ENCODE measurements at places on chromosomes 12 and 14. TPM values are rescaled to one million over a fixed set of nuclear protein-coding genes. Genes with fewer than 3 reads are reported as not detected.

- H3K4me1 ChIP-seq = no peaks in the 10 kb centered on the region
- no peak for DNase-seq
- no peak overlapping the region for H3K27ac ChIP-seq
- H3K27me3 ChIP-seq = no peaks in the 10 kb centered on the region
Observed at GRCh38 chr14:24606297-24606696, 3.2 kb downstream of the GZMH start.

DNA sequence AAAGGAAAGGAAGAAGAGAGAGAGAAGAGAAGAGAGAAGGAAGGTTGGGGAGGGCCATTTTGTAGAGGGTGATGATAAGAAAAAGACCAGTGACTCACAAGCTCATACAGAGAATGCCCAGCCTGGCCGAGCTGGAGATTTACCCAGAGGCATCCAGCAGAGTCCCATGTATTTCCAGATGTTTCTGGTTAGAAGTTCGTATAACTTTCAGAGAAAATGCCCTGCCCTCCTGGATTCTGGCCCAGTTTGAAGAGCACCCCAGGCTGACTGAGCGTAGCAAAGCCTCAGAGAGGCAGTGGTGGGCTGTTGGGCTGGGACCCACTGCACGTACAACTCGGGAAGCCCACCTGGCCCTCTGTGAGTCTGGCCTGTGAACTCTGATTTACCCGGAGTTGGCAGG, 221.8 kb downstream of the SLC41A2 start:
- no peaks in the 10 kb centered on the region for H3K4me1 ChIP-seq
- no peaks in the 10 kb centered on the region for H3K36me3 ChIP-seq
- DNase-seq = no peak

- H3K4me3 ChIP-seq = no peak overlapping the region
- H3K36me3 ChIP-seq = no peaks in the 10 kb centered on the region
- H3K4me1 ChIP-seq = no peaks in the 10 kb centered on the region
Observed at GRCh38 chr12:127054531-127054930, 1212.4 kb upstream of the TMEM132C start.

GRCh38 chr14:58298477-58299400, at the start of gene ARID4A:
ARID4A (plus strand) TSS chr14:58298555; CDS start chr14:58299855, 1,300 bp downstream.
- peak within 1 kb of the TSS; percentile 85 for H3K4me3 ChIP-seq
- H3K27ac ChIP-seq = peak within 1 kb of the TSS; percentile 95
- DNase-seq = peak; percentile 98
- H3K27me3 ChIP-seq = no peaks in the 10 kb centered on the region
- H3K4me1 ChIP-seq = peaks cover 36% of the 10 kb centered on the region
- no peaks in the 10 kb centered on the region for H3K36me3 ChIP-seq

- DNase-seq = no peak
- no peaks in the 10 kb centered on the region for H3K27me3 ChIP-seq
- no peak overlapping the region for H3K4me3 ChIP-seq
Observed at GRCh38 chr14:100078216-100078803, 13.1 kb downstream of the EVL start.

GRCh38 chr12:11678781-11679180, 29.3 kb downstream of the ETV6 start:
- no peak overlapping the region for H3K27ac ChIP-seq
- H3K27me3 ChIP-seq = no peaks in the 10 kb centered on the region
- DNase-seq = no peak
- H3K4me1 ChIP-seq = no peaks in the 10 kb centered on the region
- no peak overlapping the region for H3K4me3 ChIP-seq

GRCh38 chr12:2138871-2139308, 86.1 kb downstream of the CACNA1C start:
- peak overlapping the region; percentile 74 for H3K27ac ChIP-seq
- peak; percentile 40 for DNase-seq
- H3K4me3 ChIP-seq = no peak overlapping the region
- H3K27me3 ChIP-seq = no peaks in the 10 kb centered on the region

- no peak overlapping the region for H3K4me3 ChIP-seq
- no peaks in the 10 kb centered on the region for H3K36me3 ChIP-seq
- no peaks in the 10 kb centered on the region for H3K27me3 ChIP-seq
- no peaks in the 10 kb centered on the region for H3K4me1 ChIP-seq
- H3K27ac ChIP-seq = no peak overlapping the region
Observed at GRCh38 chr12:68967046-68967445, 34.1 kb upstream of the CPM start.

GRCh38 chr14:79528828-79529416, 682.4 kb downstream of the DIO2 start:
- H3K4me3 ChIP-seq = no peak overlapping the region
- no peak overlapping the region for H3K27ac ChIP-seq
- DNase-seq = no peak

GRCh38 chr12:51381226-51382079, 9.8 kb downstream of the GALNT6 start:
- no peaks in the 10 kb centered on the region for H3K27me3 ChIP-seq
- peaks cover 11% of the 10 kb centered on the region for H3K4me1 ChIP-seq
- no peaks in the 10 kb centered on the region for H3K36me3 ChIP-seq
- H3K4me3 ChIP-seq = no peak overlapping the region
- no peak for DNase-seq
- H3K27ac ChIP-seq = no peak overlapping the region

- H3K4me1 ChIP-seq = no peaks in the 10 kb centered on the region
- H3K4me3 ChIP-seq = no peak overlapping the region
- no peaks in the 10 kb centered on the region for H3K36me3 ChIP-seq
- H3K27ac ChIP-seq = no peak overlapping the region
- no peaks in the 10 kb centered on the region for H3K27me3 ChIP-seq
- no peak for DNase-seq
Observed at GRCh38 chr12:111505601-111506036, 93.5 kb downstream of the ATXN2 start.

DNA sequence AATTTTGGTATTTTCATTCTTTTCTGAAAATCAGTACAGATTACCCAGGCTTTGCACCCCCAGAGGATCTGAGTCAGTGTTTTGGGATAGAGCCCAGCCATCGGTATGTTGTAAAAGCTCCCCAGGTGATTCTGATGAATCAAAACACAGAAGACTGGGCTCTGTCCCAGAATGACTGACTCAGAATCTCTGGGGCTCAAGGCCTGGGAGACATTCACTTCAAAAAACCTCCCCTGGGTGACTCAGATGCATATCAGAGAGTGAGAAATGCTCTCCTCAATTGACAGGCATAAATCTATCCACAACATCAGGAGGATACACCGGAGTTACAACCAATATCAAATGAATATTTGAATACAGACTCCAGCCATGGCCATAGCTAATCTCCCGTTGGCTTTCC, 32.6 kb downstream of the SLC35F4 start:
- no peaks in the 10 kb centered on the region for H3K27me3 ChIP-seq
- no peak for DNase-seq
- H3K36me3 ChIP-seq = no peaks in the 10 kb centered on the region
- no peak overlapping the region for H3K4me3 ChIP-seq
- no peaks in the 10 kb centered on the region for H3K4me1 ChIP-seq

GRCh38 chr12:31585895-31586294, 5.0 kb downstream of the DENND5B start:
- no peak for DNase-seq
- H3K27ac ChIP-seq = no peak overlapping the region
- no peaks in the 10 kb centered on the region for H3K36me3 ChIP-seq
- H3K4me1 ChIP-seq = peaks cover 17% of the 10 kb centered on the region
- no peak overlapping the region for H3K4me3 ChIP-seq

- H3K4me1 ChIP-seq = no peaks in the 10 kb centered on the region
- H3K27me3 ChIP-seq = no peaks in the 10 kb centered on the region
- no peak overlapping the region for H3K4me3 ChIP-seq
- H3K36me3 ChIP-seq = peaks cover 8% of the 10 kb centered on the region
- no peak overlapping the region for H3K27ac ChIP-seq
Observed at GRCh38 chr14:30680036-30680435, 57.9 kb downstream of the SCFD1 start.

GRCh38 chr12:106750524-106750923, 24.0 kb upstream of the RIC8B start:
- H3K27ac ChIP-seq = no peak overlapping the region
- no peaks in the 10 kb centered on the region for H3K36me3 ChIP-seq
- DNase-seq = no peak
- no peak overlapping the region for H3K4me3 ChIP-seq
- no peaks in the 10 kb centered on the region for H3K4me1 ChIP-seq

DNA sequence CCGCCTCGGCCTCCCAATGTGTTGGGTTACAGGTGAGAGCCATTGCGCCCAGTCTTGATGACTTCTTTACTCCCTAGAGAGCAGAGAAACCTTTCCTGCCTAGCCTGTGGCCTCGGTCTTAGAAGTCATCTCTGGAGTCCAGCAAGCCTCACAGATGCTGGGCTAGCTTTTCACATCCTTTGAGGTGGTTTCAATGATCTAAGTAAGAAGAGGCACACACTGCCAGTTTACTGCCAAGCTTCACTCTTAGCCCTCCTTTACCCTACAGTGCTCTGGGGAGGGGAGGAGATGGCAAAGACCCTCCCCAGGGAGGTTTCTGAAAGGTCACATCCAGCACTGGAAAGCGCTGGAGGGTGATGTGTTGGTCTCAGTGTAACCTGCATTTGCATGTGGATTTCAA, 304.8 kb downstream of the PCNX1 start:
- H3K27me3 ChIP-seq = no peaks in the 10 kb centered on the region
- no peak for DNase-seq

DNA sequence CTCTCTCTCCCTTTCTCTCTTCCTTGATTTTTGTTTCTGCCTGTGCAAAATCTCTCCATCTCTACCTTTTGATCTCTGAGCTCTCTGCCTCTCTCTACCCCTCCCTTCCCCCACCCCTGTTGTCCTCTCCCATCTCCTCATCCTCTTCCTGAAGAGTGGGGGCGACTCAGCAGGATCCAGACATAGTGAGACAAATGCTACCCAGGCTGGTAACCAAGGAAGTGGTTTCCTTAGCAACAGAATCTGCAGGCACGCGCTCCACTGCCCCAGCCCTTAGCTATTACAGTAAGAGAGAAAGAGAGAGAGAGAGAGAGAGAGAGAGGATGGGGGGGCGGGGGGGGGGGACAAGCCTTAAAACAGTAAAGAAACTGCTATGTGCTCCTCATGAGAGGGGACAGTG, 85.6 kb downstream of the CMKLR1 start:
- no peaks in the 10 kb centered on the region for H3K4me1 ChIP-seq
- H3K27me3 ChIP-seq = no peaks in the 10 kb centered on the region
- no peaks in the 10 kb centered on the region for H3K36me3 ChIP-seq

GRCh38 chr12:18139989-18140596, 50.1 kb upstream of the RERGL start:
- no peak overlapping the region for H3K27ac ChIP-seq
- H3K27me3 ChIP-seq = no peaks in the 10 kb centered on the region
- H3K4me3 ChIP-seq = no peak overlapping the region

DNA sequence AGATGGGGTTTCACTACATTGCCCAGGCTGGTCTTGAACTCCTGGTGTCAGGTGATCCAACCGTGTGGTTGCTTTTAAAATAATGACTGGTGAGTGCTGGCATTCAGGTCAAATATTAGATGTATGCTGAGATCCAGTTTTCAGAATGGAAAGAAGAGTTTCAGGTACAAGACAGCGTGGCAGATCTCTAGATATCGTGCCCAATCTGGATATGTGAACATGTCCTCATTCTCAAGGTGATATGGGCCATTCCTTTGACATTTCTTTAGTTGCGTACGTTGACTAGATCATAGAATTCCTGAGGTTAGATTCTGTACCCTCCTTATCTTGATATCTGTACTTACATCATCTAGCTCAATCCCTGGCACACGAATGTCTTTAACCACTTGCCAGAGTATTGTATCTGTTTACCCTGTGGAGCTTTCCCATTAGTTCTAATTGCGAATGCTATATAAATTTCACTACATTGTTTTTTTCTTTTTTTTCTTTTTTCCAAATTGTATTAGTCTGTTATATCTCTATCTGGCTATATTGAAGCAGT, 80.2 kb downstream of the ANO6 start:
- no peak for DNase-seq
- H3K4me3 ChIP-seq = no peak overlapping the region
- H3K4me1 ChIP-seq = peaks cover 65% of the 10 kb centered on the region
- H3K27ac ChIP-seq = peak overlapping the region; percentile 78
- H3K36me3 ChIP-seq = no peaks in the 10 kb centered on the region

DNA sequence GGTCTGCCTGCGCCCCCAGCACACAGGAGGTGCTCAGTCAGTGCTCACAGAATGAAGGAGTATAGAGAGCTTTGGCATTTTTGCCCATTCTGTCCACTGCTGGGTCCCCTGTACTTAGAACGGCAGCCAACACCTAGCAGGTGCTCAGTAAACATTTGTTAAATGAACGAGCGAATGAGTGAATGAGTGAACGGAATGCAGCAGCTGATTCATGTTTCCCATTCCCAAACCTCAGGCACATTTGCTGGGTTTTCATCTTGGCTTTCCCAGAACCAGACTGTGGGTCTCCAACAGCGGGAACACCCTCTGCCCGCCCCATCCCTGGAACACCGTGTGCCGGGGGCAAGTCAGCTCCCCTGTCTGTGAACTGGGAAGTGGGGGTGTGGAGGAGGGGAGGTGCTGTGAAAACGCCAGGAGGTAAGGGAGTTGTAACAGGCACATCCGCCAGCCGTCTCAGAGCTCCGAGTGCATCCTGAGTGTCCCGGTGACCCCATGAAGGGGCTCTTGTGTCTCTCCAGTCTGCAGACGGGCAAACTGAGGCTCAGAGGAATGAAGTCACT, 47.3 kb downstream of the SCARB1 start:
- H3K27ac ChIP-seq = no peak overlapping the region
- no peaks in the 10 kb centered on the region for H3K27me3 ChIP-seq
- no peak overlapping the region for H3K4me3 ChIP-seq
- peaks cover 6% of the 10 kb centered on the region for H3K36me3 ChIP-seq
- H3K4me1 ChIP-seq = no peaks in the 10 kb centered on the region
- DNase-seq = no peak

GRCh38 chr12:112685321-112685720, 106.2 kb upstream of the RPH3A start:
- H3K27ac ChIP-seq = no peak overlapping the region
- no peaks in the 10 kb centered on the region for H3K4me1 ChIP-seq
- H3K36me3 ChIP-seq = no peaks in the 10 kb centered on the region
- no peak overlapping the region for H3K4me3 ChIP-seq

DNA sequence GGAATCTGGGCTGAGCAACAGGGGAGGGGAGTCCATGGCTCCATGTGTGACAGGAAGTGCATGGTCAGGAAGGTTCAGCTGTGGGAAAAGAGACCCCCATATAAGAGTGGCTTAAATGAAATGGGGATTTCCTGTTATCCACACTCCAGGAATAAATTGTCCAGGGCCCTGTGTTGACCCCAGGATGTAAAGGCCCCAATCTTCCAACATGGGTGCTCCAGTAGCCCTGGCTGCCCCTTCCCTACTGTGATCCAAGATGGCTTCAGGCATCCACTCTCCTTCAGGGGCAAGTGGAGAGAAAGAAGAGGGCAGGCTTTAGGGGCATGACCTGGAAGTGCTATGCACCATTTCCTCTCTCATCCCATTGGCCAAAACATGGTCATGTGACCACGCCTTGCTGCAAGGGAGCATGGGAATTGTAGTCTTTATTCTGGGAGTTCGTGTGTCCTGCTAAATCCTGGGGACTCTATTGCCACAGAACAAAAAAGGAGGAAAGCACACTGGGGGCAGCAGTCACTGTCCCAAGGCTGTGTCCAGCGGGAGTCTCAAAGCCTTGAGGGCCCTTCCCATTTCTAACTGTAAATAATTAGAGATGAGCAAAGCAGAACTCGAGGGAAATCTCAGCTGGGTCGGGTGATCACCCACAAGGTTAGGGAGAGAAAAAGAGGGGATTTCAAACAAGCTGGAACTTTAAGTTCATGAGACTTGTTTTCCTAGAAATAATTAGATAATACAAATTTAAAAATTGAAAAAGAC, 289.2 kb downstream of the ADGRD1 start:
- no peak overlapping the region for H3K27ac ChIP-seq
- no peak overlapping the region for H3K4me3 ChIP-seq

KCNH3 gene
- total RNA-seq = not detected

KRT82 gene
- total RNA-seq = not detected

GLS2 gene
- 3.3 TPM for total RNA-seq

WSCD2 gene
- 10.5 TPM for total RNA-seq

LRP6 gene
- total RNA-seq = 36.0 TPM

P2RX2 gene
- 0.36 TPM for total RNA-seq

ARMH4 gene
- total RNA-seq = 2.3 TPM

LRRC10 gene
- not detected for total RNA-seq

SYNJ2BP gene
- 44.6 TPM for total RNA-seq

Measured in sigmoid colon (tissue), 7 donors.